NCI-H526 (cell line): ENCODE measurements at places on chromosomes 16 and 17.

- DNase-seq = no peak
Measured at GRCh38 chr16:11097094-11097786, 152.9 kb downstream of the CLEC16A start.

- DNase-seq = no peak
Measured at GRCh38 chr17:40447148-40447644, 3.9 kb downstream of the IGFBP4 start.

- no peak for DNase-seq
Measured at GRCh38 chr16:15708997-15709396, 59.0 kb downstream of the NDE1 start.

GRCh38 chr17:82984751-82985427 is 94.5 kb upstream of the METRNL start:
- no peak for DNase-seq

GRCh38 chr16:56970934-56971767 is 9.4 kb downstream of the CETP start:
- no peak for DNase-seq

GRCh38 chr16:59634951-59635350 is 900.8 kb upstream of the GOT2 start:
- no peak for DNase-seq

DNA sequence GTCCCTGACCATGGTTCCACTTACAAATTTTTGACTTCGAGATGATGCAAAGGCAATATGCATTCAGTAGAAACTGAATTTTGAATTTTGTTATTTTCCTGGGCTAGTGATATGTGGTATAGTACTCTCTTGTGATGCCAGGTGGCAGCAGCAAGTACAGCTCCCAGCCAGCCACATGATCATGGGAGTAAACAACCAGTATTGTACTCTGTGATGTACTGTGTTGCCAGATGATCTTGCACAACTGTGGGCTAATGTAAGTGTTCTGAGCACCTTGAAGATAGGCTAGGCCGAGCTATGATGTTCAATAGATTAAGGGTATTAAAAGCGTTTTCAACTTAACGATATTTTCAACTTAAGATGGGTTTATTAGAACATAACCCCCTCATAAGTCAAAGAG is 250.8 kb downstream of the STX8 start:
- no peak for DNase-seq

DNA sequence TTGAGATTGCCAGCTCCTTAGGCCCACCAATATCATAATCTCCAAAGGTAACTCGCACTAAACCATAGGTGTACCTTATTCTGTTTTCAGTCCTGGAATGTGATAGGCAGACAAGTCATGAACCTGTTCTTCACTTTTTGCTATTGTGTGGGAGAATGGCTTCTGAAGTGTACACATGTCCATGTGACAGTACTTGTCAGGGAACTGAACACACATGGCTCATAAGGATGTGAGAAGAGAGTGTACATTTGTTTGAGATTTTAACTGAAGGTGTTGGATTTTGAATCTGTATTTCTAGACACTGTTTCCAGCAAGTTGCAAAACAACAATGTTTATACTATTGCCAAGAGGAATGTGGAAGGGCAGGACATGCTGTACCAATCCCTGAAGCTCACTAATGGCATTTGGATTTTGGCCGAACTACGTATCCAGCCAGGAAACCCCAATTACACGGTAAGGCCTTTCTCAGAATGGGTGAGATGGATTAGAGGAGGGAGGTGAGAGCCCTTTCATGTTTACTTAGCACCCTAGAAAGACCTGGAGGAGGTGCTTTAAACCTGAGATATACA is 14.5 kb upstream of the RASL10B start:
- no peak for DNase-seq

DNA sequence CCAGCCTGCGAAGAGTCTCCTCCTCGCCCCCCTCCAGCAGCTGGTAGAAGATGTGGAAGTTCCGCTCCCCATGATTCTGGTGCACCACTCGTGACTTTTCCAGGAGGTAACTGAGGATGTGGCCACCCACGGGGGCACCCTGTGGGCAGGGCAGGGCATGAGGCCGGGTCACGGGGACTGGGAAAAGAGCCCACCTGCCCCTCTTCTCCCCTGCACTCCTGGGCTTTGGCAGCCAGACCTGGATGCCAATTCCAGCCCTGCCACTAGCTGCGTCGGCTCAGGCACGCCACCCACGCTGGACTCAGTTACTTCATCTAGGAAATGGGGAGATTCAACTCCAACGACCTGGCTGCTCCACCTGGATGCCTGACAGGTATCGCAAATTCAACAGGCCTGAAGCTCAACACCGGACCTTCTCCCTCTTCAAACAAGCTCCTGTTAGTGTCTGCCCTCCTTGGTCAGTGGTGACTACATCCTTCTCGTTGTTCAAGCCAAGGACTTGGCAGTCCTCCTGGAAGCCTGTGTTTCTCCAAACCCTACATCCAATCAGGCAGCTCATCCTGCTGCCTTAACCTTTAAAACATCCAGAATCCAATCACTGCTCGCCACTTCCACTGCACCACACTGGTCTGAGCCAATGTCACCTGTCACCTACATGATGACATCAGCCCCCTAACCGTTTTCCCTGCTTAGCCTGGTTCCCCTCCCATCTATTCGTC is 11.6 kb downstream of the MYO1C start:
- DNase-seq = no peak

GRCh38 chr17:12979246-12979645 is 38.6 kb downstream of the ELAC2 start:
- DNase-seq = no peak

DNA sequence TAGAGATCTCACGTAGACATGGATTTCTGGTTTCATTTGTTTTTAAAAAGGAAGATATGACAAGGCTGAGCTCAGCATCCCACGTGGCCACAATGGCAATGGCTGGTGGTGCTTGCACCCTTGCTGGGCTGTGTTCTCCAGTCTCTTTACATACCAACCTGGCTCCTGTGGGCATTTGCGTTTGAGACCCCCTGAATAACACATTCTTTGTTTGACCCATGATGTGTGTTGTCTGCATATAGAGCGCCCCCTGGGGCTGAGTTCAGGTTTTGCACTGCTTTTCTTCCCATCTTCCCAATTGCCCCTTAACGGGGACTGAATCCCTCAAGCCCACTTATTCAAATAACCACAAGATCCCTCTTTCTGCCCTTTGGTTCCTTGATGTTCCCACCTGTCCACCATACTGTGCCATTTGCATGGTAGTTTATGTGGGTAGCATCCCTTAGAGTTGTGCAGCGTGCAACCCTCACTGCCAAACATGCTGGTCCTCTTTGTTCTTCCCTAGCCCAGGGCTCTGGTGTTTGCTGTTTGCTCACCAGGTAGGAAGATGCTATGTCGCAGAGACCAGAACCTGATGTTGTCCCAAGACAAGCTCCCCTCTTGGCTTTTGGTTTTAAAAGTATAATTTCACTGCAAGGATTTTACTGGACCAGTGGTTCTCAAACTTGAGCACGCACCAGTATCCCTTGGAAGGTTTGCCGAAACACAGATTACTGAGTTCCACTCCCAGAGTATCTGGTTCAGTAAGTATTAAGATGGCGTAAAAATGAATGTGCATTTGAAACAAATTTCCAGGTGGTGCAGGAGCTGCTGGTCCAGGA is 38.5 kb upstream of the NKD1 start:
- peak; percentile 37 for DNase-seq

GRCh38 chr16:69328854-69329316 is 1.5 kb downstream of the PDF start:
- DNase-seq = no peak

DNA sequence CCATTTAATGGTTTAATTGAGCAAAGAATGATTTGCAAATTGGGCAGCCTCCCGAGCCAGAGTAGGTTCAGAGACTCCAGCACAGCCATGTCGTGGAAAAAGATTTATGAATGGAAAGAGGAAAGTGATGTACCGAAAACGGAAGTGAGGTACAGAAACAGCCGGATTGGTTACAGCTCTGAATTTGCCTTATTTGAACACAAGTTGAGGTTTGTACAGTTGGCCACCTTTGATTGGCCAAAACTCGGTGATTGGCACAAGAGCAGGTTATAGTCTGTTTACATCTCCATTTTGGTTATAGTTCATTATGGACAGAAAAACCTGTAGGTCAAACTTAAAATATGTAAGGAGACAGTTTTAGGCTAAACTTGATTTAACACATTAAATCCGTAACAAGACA is 44.5 kb downstream of the TENT4B start:
- no peak for DNase-seq

DNA sequence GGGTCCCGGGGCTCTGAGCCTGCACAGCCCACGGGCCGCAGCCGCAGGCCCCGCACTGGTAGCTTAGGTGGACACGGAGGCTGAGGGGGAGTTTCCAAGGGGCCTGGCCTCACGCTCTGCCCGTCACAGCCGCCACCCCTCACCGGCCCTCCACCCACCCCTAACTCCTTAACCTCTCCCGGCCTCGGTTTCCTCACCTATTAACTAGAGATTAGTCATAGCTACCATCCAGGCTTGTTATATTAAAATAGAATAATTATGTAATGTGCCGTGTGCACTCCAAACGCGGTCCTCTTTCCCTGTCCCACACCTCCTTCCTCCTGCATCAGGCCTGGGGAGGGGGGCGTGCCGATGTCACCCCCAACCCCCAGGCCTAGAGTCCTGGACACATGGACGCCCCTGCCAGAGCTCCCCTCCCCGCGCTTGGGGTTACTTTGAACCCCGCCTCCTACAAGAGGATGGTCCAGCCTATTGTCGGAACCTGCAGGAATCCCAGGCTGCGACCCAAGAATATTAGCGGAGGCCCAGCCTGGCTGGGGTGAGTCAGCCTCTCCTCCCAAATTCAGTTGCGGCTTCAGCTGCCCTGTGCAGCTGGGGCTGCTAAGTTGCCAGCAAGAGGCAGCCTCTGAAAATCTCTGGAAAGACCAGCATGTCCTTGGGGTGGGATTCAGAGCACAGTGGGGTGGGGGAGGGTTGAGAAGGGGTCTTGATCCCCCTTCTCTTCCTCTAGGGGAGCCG is 17.3 kb downstream of the SOCS3 start:
- DNase-seq = no peak

DNA sequence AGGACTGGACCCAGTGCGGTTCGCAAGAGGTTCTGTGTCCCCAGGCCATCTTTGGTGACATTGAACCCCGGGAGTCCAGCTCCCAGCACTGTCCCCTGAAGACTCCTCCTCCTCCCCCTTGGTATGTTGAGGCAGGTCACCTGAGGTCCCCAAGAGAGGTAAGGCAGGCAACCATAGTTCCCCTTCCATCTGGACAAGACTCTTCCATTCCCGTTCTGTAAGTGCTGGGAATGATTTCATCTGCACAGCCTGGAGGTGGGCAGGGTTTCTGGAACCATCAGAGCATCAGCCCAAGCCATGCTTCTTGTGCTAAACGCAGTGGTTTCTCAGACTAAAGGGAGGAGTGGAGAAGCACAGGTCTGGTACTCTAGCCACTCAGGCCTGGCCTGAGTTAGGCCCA is 24.9 kb downstream of the COPZ2 start:
- no peak for DNase-seq

DNA sequence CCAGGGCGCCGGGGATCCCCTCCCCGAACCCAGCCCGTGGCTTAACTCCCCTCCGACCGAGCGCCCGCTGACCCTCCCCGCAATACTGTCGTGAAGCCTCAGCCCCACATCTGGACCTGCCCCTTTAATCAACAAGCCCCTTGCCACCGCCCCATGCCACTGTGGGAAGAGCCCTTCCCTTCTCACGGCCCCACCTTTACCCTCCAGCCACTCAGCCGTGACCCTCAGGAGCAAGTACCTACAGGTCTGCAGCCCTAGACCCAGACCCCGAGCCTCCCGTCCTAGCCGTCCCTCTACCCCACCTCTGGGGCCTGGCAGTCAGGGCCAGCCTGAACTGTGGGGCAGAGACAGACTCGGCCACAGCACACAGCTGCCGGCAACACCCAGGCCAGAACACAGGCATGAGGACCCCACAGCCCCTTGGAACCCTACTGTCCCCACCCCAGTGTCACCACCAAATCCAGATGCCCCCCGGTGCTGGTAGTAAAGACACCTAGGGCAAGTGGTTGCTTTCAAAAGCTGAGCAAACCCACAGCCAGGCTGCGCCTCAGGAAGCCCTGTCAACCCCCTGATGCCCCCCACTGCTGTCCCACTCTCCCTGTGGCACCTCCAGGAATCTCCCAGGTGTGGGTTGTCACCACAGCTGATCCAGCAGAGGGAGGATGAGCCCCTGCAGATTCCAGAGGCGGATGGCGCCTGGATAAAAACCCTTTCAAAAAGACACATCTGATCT is 1.4 kb downstream of the NXPH3 start:
- no peak for DNase-seq

DNA sequence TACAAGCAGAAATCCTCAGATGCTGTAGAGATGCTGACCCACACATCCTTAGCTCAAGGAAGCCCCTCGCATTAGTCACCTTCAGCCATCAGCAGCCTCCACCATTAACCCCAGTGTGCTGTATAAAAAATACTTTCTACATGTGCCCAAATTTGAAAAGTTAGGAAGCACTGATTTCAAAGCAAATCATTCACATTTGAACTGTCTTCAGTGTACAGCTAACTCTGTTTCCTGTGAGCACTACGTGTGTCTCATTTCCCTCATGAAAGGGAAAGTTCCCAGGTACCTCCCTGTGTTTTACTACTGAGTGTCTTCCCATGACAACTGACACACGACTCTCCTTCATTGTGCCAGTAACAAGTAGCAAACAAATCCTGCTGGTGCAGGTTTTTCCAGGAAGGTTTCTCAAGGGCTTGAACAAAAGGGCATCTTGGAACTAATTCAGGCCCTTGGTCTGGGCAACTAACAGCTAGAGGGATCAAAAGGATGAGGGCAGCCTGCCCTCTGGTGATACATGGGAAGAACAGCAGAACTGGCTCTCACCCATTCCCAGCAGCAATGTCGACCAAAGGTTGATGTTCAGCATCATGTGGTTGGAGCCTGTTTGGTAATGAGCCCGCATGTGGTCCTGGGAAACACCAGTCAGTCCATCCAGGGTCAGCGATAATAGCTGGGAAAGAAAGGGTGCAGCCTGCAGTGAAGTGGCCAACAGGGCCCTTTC is 4.0 kb downstream of the SLC35B1 start:
- peak; percentile 16 for DNase-seq

- no peak for DNase-seq
Measured at GRCh38 chr17:73340093-73340596, 28.3 kb upstream of the CDC42EP4 start.

GRCh38 chr16:54932021-54932660 is 1.5 kb downstream of the IRX5 start:
- DNase-seq = no peak

DNA sequence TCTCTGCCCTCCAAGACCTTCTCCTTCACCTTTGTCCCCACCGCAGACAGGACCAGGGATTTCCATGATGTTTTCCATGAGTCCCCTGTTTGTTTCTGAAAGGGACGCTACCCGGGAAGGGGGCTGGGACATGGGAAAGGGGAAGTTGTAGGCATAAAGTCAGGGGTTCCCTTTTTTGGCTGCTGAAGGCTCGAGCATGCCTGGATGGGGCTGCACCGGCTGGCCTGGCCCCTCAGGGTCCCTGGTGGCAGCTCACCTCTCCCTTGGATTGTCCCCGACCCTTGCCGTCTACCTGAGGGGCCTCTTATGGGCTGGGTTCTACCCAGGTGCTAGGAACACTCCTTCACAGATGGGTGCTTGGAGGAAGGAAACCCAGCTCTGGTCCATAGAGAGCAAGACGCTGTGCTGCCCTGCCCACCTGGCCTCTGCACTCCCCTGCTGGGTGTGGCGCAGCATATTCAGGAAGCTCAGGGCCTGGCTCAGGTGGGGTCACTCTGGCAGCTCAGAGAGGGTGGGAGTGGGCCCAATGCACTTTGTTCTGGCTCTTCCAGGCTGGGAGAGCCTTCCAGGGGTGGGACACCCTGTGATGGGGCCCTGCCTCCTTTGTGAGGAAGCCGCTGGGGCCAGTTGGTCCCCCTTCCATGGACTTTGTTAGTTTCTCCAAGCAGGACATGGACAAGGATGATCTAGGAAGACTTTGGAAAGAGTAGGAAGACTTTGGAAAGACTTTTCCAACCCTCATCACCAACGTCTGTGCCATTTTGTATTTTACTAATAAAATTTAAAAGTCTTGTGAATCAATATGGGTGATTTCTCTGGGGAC is 12.2 kb downstream of the CX3CL1 start:
- no peak for DNase-seq
